ENCODE measurements at places on chromosomes 11 and 22.

GRCh38 chr11:17010851-17011420, 3.3 kb downstream of the PLEKHA7 start:
- no peak for DNase-seq

DNA sequence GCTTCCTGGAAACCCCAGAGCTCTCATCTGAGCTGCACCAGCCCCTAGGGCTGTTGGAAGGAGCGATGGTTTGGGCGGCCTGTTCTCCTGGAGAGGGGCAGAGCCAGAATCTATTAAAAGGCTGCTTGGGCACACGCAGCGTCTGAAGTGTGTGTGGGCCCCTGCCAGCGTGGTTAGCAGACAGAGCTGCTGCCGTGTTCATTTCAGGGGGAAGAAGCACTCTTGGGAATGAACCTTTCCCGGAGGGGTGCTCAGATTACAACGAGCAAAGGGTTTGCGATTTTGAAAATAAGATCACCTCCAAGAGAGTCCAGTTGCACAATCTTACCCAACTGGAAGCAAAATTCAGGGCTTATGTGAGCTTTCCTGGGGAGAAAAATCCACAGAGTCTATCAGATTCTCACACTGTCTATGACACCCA, 12.9 kb downstream of the ANO1 start:
- DNase-seq = no peak

- peak; percentile 67 for DNase-seq
Observed at GRCh38 chr22:37403267-37403960, 23.9 kb downstream of the ELFN2 start.

- DNase-seq = no peak
Observed at GRCh38 chr11:116560589-116560988, 212.2 kb downstream of the BUD13 start.
